ENCODE measurements at places on chromosomes 5 and 9.

- no peak for DNase-seq
Observed at GRCh38 chr9:138047469-138048040, 170.0 kb downstream of the CACNA1B start.

DNA sequence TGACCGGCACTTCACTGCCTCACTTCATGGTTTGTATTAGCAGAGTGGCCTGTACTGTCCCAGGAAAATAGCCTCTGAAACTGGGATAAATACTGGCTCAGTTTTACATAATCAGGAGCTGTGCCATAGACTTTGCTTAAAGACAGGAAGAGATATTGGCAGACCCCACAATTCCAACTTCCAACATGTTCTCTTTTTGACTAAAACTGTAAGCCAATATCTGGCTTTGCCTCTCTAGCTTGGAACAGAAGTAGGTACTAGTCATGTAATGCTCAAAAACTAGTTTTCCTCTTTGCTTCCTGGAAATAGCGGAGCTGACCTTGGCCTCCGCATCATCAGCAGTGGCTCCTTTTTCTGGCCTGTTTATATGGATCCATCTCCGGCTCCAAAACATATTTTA is 276.9 kb downstream of the CDH9 start:
- no peak for DNase-seq

DNA sequence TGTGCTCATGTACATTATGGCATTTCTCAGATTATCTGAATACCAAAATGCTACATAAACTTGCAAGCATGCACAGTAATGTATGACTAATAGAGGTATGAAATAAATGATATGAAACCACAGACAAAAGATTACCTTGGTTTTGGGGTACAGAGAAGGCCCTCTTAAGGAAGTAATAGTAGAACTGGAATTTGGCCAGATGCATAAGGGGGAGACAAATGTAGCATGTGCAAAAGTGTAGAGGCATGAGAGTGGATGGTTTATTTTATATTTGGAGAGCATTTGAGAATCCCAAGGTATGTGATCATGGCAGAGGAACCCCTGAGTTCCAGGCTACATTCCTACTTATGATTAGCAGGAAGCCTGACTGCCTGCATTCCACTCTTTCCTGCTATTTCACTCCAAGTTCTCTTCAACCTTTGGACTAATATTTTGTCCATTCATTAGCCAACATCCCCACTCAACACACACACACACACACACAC is 74.2 kb downstream of the MAMDC2 start:
- DNase-seq: no peak

DNA sequence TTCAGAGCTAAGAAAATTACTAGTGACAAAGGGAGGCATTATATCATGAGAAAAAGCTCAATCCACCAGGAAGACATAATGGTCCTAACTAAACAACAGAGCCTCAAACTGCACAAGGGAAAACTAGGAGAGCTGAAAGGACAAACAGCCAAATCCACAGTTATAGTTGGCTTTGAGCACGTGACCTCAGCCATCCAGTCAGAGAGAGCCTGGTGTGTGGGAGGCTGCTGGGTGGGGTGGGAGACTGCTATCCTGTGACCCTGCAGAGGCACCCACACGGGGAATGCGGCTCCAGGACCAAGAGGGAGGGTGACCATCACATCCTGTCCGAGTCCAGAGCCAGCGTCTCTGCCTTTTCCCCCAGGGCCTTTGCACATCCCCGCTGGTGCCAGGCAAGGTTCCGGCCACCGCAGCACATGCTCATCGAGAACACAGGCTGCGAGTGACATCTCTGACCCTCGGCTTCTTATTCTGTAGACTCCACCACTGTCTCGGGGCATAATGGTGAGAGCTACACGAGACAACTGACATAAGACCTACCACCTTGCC is 145.1 kb downstream of the PHF2 start:
- DNase-seq: no peak

DNA sequence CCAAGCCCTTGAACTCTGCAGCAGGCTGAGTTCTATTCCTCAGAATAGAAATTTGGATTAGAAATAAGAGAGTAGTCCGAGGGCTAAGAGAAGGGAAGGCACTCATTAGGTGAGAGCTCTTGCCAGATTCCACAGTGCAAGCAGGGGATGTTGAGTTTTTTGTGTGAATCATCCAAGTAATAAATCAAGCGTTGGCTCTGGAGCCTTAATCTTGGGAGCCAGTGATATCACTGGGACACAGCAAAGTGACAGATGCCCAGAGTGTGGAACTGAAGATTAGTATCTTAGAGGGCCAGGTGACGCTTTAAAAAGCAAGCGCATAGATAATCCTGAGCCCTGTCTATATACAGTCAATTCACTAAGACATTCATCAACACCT is 60.3 kb downstream of the FOXD1 start:
- DNase-seq: no peak

DNA sequence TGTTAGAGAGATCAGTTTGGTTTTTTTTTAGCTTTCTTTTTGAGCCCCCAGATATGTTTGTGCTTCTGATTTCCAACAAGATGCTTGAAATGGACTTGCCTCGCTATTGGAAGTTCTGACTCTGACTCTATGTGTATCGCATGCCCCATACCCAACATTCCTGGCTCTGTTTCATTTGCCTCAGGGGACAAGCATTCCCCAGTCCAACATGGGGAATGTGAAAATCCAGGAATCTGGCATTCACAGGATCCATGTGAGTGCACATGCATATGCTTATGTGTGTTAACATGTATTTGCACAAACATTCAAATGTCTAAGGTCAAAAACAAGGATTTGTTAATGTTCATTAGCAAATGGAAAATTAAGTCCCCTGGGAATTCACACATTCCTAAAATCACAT is 233.9 kb downstream of the TLR4 start:
- DNase-seq: no peak

- no peak for DNase-seq
Observed at GRCh38 chr9:117485176-117485575, 70.3 kb upstream of the ASTN2 start.

DNA sequence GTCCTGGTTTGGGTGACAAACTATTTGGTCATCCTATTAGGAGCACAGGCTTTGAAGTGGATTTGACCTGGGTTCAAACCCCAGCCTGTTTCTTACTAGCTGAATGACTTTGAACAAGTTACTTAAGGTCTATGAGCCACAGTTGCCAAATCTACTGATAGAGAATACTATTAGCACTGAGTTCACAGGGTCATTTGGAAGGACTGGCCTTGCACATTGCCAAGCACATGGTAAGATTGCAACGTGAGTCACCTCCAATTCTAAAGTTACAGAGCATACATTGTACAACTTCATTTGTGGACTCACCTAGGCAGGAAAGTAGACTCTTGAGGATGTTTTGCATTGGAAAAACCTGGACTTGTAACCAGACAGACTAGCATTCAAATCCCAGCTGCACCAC is 38.9 kb downstream of the MFAP3 start:
- no peak for DNase-seq

DNA sequence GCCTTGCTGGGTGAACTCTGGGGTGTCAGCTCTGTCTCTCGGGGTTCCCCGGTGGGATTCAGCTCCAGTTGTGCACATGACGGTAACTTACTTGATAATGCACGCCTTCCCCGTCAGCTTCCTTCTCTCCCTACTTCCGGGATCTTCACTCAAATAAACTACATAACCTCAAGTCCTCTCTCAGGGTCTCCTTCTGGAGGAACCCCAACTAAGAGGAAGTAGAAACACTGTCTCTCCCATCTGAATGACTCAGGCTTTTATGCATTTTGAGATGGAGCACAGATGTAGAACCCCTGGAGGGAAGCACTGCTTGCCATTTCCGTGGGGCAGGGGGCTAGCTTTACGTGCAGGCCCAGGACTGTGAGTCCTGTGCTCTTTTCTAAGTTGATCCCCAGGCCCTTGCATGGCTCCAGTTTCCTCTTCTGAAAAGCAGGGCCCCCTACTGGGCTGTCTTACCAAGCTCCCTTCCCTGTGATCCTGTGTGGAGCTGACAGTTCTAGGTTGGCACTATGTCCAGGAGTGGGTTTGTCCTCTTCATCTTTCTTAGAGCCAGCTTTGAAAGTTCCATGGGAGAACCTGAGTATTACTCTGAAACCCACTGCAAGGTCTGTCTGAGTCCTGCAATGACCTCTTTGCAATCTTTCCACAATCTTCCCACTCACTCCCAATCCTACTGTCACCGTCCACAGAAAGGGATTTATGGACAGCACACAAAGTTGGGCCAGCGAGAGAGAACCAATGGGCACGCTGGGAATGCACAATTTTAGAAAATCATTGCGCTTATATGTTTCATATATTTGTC is 17.7 kb downstream of the S1PR3 start:
- DNase-seq: no peak

DNA sequence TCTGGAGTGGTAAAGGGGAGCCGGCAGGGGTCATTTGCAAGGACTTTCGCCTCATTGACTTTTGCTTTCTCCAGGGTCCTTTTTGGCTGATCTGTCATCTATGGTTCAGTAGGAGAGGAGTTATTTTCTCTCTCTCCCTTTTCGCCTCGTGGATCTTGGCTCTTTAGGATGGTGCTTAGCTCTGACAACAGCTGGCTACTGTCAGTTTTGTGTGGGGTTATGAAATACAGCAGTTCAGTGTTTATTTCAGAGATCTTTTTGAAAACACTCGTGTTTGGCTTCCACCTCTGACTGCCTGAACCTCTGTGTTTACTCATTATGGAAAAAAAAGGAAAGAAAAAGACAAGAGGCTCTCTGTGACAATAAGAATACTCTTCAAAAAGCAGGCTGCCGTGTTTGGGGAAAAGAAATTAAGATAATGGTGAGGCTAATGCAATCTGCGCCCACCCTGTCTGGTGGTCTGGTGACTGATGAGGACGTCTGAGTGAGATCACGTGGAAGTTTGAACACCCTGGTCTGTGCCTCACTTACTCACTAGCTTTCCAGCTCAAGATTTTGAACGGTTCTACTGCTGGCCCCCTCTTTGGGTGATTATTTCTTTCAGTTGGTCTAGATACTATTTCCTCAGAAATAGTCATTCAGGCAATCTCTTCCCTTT is 567.7 kb downstream of the CAAP1 start:
- no peak for DNase-seq

DNA sequence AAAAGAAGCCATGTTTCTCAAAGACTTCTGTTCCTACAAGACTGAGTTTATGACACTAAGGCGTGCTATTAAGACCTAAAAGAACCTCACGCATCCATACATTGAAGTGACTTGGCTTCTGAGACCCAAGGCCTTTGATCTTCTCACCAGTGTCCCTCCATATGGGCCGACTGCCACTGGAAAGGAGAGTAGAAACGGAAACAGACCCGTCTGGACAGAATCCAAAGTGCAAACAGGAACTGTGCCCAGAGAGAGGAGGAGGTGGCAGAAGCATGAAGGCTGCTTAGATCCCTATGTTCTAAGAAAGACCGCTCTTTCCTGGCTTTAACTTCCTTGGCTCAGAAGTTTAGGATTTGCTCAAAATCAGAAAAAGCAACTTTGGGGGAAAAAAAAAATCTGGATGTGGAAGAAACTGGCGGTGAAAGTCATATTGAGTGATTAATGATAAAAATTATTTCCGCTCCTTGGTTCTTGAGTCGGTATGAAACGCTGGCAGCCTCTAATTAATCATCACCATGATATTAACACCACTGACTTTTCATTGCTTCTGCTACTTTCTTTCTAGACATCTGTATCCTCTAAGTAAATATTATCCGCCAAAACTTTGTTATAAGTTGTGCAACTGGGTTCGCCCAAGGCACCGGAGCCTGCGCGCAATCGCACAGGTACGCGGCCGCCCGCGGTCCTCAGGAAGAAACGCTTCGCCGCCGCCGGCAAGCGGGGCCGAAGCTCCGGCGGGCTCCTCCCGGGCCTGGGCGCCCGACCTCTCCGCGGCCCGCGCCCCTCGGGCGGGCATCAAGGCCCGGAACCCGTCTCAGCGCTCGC is 726 bp downstream of the DAP start:
- peak; percentile 36 for DNase-seq

DNA sequence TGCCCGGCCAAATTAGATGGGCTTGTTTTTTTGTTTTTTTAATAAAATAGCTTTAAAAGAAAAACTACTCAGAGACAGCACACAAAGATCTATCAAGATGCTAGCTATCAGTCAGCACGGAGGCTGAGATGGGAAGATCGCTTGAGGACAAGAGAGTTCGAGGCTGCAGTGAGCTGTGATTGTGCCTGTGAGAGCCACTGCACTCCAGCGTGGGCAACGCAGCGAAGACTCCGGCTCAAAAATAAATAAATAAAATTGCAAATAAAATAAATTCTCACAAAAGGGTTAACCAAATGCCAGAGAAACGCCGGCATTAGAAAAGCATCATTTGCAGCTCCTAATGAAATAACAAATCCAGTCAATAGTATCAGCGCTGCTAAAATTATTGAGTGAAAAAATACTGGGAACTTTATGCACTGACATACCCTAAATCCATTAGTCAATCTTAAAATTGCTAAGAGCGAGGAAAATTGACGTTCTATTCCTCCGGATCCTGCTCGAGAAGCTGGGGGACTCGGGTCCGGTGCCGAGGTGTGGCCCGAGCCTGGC is 681 bp downstream of the CPLANE1 start:
- no peak for DNase-seq

DNA sequence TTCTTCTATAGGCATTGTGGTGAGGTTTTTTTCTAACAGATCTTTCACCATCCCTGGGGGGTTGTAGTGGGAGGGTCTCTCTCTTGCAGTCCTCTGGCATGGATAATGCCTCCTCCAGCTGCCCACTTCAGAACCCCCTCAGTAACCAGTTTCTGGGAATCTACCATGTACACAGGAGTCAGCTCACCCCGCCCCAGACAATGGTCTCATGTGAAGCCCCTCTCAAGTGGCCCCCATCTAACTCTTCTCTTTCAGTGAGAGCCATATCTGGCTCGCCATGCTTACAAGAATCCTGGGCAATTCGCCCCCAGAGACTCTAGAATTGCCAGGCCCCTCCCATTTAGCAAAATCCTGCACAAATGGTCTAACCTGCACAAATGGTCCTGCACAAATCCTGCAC is 144.4 kb upstream of the FSTL4 start:
- DNase-seq: no peak

GRCh38 chr9:114344692-114345091 is 15.0 kb downstream of the ORM2 start:
- DNase-seq: no peak

DNA sequence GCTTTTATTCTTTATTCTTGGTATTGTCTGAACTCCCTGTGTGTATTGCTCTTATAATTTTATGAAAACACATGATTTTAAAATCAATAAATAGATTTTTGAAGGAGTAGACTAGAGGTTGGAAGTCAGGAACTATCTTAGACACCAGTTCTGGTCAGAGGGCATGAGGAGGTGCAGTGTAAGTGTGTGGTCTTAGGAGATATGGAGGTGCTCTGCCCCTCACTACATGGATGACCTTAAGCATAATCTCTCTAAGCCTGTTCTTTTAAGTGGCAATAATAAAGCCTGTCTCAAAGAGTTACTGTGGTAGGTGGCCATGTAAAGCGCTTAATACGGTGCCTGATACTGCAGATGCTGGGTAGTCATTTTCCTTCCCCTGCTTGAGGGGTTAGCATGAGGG is 34.0 kb downstream of the RPS23 start:
- no peak for DNase-seq

GRCh38 chr5:7784683-7785380 is 66.1 kb downstream of the CFAP90 start:
- DNase-seq: no peak

- no peak for DNase-seq
Observed at GRCh38 chr9:131622523-131622922, 77.2 kb downstream of the PRRT1B start.

Measured in HFF-Myc (cell line).